ENCODE measurements at places on chromosomes 11 and 22.

DNA sequence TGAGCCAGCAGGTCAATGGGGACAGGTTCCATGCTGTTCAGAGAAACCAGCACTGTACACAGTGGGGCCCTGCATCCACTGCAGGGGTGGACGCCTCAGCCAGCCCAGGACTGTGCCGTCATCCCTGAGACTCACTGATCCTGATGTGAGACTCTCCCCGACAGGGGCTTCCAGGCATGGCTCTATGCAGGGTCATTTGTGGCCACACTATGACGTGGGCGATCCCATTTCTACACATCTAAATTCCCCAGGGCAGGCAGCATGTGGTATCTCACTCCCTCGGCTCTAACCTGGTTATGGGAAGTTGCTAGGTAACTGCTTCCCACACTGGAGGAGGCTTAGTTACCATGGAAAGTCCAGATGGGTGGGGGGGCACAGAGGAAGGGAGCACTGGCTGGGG is 14.2 kb upstream of the FAM83F start:
- no peak for DNase-seq

GRCh38 chr11:128146926-128147605 is 440.3 kb downstream of the ETS1 start:
- DNase-seq = no peak

GRCh38 chr11:92770981-92771380 is 198.5 kb upstream of the MTNR1B start:
- DNase-seq = no peak

DNA sequence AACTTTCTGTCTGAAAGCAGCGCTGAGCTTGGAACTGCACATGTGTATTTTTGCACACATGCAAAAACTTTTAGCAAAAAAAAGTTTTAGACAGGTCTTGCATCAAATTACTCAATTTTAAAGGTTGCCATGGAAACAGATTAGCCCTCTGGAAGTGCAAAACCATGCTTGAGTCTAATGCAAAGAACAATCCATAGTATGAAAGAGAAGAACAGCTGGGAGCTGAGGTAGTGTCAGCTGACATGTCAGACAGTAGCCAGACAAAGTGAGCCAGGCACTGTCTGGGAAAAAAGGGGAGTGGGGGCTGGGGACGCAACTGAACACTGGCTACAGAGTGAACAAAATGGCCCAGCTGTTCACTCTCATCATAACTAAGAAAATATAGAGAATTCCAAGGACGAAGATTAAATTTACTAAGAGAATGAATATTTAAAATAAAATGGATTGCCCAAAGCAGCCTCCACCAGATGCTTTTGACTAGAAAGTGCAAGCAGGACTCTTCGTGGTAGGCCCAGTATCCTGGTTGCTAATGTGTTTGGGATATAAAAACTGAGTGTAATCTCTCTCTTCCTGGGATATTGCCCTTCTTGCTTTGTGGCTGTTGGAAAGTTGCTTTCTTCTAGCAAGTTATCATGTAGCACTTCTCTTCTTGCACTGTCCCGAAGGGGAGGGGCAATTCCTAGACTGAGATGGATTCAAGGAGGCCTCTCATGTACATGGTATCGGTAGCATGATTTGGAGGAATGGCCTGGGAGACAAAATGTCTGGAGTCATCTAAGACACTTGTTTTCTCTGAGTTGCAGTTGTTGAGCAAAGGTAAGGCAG is 434.1 kb upstream of the FAT3 start:
- DNase-seq = no peak

DNA sequence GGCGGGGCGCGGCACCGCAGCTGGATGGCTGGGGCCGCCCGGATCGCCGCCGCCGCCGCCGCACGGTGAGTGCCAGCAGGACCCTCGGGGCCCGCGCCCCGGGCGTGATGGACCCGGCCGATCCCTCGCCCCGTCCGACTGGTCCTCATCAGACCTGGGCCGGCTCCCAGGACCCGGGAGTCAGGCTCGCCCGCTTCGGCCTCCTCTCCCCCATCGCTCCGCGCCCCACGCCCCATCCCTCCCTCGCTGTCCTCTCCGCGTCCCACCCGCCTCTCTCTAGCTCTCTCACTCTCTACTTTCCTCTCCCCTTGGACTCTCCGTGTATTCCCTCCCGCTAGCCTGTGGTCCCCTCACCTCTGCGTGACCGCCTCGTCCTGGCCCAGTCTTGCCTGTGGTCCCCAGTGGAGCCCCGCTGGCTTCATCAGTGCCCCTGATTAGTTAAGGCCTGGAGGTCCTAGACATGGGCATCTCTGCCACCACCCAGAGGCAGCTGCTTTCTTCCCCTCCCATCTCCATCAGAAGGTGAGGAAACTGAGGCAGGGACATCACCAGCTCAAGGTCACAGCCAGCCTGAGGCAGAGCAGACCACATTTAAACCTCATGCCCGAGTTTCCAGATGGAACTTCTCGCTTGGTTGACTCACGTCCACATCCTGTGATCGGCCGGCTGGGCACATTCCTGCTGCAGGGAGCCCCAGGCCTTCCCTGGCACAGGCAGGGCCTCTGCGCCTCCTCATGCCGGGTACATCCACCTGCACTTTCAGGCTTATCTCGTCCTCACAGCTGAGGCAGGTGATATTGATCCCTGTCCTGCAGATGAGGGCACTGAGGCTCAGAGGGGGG is 429 bp downstream of the SLC39A13 start:
- DNase-seq = no peak

DNA sequence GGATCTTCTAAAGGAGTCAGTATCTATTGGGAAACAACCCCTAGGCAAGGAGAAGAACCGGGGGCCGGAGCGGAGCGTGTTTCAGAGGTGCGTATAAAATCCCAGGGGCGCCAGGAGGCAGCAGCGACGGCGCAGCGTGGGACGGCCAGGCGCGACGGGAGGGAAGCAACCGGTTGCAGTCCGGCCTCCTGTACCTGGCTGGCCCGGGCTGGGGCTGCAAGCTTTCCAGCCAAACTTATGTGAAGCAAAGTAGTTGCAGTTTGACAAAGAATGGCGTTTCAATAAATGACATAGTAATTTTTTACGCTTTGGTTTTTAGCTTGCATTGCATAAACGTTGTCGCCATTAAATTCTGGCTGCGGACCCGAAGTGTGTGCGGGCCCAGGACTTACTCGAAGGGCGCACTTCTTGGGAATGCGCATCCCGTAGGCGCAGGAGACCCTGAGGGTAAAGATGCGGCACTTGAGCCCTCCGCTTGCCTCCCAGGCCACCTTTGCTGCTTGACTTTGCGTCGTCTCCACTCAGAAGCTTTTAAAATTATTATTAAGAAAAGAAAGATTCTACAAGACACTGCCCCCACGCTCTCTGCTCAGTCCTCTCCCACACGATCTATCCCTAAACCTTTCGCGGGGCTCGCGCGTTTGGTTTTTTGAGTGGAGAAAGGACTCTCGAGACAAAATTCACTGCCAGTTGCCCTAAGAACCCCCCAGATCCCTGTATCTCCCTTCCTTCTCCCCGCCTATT is 1.6 kb upstream of the WT1 start:
- no peak for DNase-seq

- DNase-seq = no peak
These were observed 639.3 kb upstream of the KIRREL3 start for GRCh38 chr11:127639916-127640315.

DNA sequence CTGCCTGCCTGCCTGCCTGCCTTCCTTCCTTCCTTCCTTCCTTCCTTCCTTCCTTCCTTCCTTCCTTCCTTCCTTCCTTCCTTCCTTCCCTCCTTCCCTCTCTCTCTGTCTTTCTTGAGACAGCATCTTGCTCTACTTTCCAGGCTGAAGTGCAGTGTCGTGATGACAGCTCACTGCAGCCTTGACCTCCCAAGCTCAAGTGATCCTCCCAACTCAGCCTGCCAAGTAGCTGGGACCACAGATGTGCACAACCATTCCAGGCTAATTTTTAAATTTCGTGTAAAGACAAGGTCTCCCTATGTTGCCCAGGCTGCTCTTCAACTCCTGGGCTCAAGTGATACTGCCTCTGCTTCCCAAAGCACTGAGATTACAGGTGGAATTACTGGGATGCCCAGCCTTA is 328.2 kb upstream of the SORL1-AS1 start:
- DNase-seq = no peak

DNA sequence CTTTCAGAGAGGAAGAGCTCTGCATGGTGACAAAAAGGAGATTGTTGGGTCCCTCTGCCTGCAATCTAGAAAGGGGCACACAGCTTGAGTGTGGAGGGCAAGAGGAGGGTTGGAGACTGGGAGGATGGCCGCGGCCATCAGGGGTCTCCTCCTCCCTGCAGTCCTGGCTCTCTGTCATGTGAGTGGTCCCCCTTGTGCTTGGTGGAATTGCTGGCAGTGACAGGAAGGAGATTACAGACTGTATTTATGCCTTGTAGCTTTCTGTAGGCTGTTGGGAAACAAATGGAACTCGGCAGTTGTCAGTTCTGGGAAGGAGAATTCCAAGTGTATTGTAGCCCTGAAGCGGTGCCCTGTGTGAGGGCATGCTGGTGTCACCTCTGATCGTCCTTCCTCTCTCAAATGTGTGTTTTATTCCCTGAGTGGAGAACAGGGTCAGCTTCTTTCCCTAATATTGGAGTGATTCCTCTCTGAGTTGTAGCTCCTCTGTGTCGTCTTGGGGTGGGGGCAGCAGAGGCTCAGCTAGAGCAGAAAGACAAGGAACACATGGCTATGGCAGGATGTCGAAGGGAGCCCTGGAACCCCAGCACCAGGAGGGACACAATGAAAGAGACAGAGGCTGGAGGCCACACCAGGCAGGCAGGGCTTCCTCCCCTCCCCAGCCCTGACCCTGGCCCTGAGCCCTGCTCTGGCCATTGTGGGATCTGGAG is 163.1 kb downstream of the PKNOX2 start:
- DNase-seq = no peak

All from stimulated activated CD4-positive, alpha-beta T cell treated with anti-CD3 and anti-CD28 coated beads, Interleukin-1b, Interleukin-23, amount 100 ng/mL, for 48 hours (primary cell).